ENCODE measurements at places on chromosomes 11 and 22.
A peak's percentile ranks its signal among the peaks of the same experiment; 100 is the strongest.

GRCh38 chr11:62128835-62129234 lies 5.0 kb downstream of the INCENP start:
- peaks cover 32% of the 10 kb centered on the region for H3K4me1 ChIP-seq
- no peak overlapping the region for H3K27ac ChIP-seq
- H3K36me3 ChIP-seq = peaks cover 55% of the 10 kb centered on the region
- DNase-seq = no peak
- no peaks in the 10 kb centered on the region for H3K27me3 ChIP-seq

- H3K27ac ChIP-seq = peak overlapping the region; percentile 19
- H3K27me3 ChIP-seq = peaks cover 3% of the 10 kb centered on the region
- no peaks in the 10 kb centered on the region for H3K36me3 ChIP-seq
- H3K4me1 ChIP-seq = peaks cover 37% of the 10 kb centered on the region
These were observed 15.8 kb upstream of the NUP160 start for GRCh38 chr11:47863898-47864430.

- H3K27me3 ChIP-seq = no peaks in the 10 kb centered on the region
- H3K4me3 ChIP-seq = peak overlapping the region; percentile 89
- peaks cover 28% of the 10 kb centered on the region for H3K36me3 ChIP-seq
These were observed 468 bp downstream of the PATL1 start for GRCh38 chr11:59668188-59668949.

- peaks cover 2% of the 10 kb centered on the region for H3K4me1 ChIP-seq
- no peak for DNase-seq
- H3K4me3 ChIP-seq = no peak overlapping the region
- H3K36me3 ChIP-seq = peaks cover 5% of the 10 kb centered on the region
These were observed 367.6 kb downstream of the TBC1D22A start for GRCh38 chr22:47129902-47130635.

GRCh38 chr11:85705800-85706199 lies 19.8 kb upstream of the CCDC89 start:
- peaks cover 6% of the 10 kb centered on the region for H3K27me3 ChIP-seq
- peaks cover under 1% of the 10 kb centered on the region for H3K4me1 ChIP-seq
- peaks cover 24% of the 10 kb centered on the region for H3K36me3 ChIP-seq
- no peak for DNase-seq

DNA sequence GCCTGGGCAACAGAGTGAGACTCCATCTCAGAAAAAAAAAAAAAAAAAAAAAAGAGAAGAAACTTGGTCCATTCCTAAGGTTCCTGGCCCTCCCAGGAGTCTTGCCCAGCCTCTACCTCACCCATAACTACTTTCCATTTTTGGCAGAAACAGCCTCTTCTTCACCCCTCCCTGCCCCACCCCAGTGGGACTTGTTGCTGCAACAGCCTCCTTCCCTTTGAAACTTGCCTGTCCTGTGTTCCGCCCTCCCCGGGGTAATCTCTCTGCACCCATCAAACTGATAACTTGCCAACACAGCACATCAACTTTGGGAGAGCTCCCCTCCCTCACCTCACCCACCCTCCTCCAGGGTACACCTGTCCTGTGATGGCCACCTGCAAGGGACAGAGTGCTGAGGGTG lies 10.0 kb upstream of the FAM83F start:
- peaks cover 2% of the 10 kb centered on the region for H3K36me3 ChIP-seq
- H3K27me3 ChIP-seq = peaks cover 8% of the 10 kb centered on the region
- H3K4me3 ChIP-seq = no peak overlapping the region

GRCh38 chr11:29312812-29313211 lies 704.0 kb downstream of the KCNA4 start:
- no peak overlapping the region for H3K4me3 ChIP-seq
- H3K27me3 ChIP-seq = no peaks in the 10 kb centered on the region
- no peaks in the 10 kb centered on the region for H3K36me3 ChIP-seq
- H3K4me1 ChIP-seq = no peaks in the 10 kb centered on the region
- no peak for DNase-seq

DNA sequence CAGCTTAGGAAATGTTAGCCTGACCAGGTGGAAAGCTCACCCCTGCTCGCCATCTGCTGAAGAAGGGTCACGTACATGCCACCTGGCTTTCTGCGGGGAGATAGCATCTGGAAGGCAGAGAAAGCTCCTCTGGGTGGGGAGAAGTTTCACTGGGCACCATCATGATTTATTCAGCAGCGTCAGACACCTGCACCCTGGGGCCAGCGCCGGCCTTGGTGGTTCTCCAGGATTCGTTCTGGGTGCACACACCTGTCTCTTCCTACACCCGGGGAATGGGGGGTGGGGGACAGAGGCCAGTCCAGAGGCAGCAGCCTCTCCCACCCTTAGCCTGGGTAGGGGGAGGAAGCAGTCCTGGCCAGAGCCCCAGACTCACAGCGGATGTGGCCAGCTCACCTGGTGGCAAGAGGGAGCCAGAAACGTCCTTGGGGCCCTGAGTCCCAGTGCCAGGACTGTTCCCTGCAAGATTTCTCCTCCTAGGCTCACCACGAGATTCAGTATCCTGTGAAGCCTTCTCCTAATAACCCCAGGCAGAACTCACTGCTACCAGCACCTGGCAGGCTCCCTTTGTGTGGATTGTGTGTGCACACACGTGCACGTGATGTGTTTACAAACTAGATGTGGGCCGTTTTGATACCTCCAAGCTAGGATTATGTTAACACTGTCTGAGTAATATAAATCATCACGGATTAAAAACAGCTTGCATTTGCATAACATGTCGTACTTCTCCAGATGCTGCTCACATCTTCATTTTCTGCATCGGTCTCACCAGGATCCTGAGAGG lies 17.3 kb upstream of the RASD2 start:
- H3K36me3 ChIP-seq = no peaks in the 10 kb centered on the region
- no peaks in the 10 kb centered on the region for H3K4me1 ChIP-seq
- H3K4me3 ChIP-seq = no peak overlapping the region

DNA sequence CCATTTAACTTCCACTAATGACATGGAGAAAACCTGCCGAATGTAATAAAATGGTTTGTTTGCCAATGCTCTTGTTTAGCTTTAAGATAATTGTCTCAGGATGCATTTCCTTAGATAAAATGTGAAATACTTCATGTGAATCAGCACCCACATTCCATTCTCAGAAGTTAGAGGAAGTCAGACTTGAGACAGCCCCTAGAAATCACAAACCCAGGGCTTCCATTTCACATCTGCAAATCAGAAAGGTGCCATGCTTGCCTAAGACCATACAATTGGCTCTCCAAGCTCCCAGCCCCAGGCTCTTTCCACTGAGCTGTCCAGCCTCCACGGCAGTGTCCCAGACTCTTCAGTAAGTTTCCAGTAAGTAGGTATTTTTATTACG lies 35.6 kb upstream of the ADORA2A start:
- peak overlapping the region; percentile 15 for H3K4me3 ChIP-seq
- no peak for DNase-seq
- H3K36me3 ChIP-seq = peaks cover 18% of the 10 kb centered on the region
- no peaks in the 10 kb centered on the region for H3K27me3 ChIP-seq
- peak overlapping the region; percentile 14 for H3K27ac ChIP-seq

DNA sequence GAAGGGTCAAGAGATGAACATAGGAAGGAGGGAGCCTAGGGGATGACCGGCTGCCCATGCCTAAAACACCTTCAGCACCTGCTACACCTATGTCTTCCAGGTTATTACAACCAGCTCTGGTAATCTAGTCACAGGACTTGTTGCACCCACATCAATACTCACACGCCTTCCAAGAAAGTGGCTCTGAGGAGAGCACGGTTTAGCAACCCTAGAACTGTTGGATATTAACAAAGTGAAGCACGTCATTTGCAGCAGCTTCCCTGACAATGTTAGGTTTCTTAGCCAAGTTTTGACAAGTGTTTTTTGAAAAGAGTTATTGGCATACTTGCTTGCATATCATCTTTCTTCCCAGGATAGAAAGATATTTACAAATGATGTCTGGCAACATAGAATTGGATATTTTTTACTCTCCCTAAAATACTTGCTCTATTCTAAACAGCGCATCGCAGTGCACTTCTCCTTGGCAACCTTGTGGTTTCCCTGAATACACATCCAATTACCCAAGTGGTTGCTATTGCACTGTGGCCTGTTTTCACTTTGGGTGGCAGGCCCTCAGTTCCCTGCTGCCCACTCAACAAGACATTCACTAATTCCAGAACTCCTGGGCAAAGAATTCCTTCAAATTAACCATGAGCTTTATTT lies 94.3 kb upstream of the ARHGAP42 start:
- no peak overlapping the region for H3K4me3 ChIP-seq
- H3K4me1 ChIP-seq = no peaks in the 10 kb centered on the region
- no peak for DNase-seq
- no peaks in the 10 kb centered on the region for H3K27me3 ChIP-seq

DNA sequence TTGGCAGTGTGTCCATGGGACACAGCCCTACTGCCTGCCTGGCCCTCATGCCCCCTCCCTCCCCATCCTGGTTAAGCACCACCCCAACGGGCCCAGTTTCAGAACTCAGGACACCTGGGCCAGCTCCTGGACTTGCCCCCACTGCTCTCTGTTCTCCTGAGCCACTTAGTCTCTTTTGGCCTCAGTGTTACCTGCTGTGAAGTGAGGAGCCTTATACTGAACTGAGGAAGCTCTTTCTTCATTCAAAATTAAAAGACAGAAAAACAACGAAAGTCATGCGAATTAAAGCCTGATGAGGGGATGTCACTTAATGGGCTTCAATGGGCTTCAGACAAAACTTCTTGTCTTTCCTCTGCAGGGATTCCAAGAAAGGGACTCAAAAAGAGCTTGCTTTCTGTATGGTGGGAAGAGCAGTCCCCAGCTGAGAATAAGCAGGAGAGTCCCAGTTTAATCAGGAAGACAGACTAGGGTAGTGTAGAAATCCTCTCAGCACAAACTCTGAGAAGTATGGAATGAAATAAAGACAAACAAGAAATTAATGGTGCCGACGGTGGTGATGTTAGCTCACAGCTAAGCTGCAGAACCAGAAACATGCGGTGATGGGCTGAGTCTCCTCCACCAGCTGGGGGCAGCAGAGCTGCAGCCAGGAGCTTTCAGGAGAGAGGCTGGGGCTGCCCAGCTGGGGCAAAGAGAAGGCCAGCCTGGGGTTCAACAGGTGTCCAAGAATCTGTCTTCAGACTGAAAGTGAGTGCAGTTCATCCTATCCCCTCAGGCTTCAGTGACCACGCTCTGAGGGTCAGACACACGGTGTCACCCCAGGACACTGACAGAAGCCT lies 101.0 kb downstream of the GGTLC2 start:
- peaks cover 15% of the 10 kb centered on the region for H3K27me3 ChIP-seq
- H3K4me3 ChIP-seq = no peak overlapping the region
- H3K36me3 ChIP-seq = no peaks in the 10 kb centered on the region
- H3K4me1 ChIP-seq = no peaks in the 10 kb centered on the region

DNA sequence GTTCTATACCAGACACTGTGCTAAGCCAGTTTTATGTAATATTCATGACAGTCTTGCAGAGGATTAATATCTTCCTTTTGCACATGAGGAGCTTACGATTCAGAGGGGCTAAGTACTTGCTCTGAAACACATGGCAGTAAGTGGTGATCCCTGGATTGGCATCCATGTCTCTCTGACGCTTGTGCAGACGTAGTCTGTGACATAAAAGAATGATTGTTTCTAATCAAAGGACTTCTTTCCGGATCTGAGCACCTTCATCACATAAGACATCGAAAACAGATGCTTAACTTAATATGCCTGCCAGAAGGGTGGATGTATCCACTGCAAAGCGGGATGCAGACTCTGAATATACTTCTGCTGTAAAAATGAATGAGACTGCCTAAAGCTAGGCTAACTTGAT lies 74.8 kb downstream of the ARHGAP42 start:
- no peaks in the 10 kb centered on the region for H3K27me3 ChIP-seq
- no peak overlapping the region for H3K27ac ChIP-seq
- H3K4me1 ChIP-seq = no peaks in the 10 kb centered on the region
- no peak for DNase-seq

DNA sequence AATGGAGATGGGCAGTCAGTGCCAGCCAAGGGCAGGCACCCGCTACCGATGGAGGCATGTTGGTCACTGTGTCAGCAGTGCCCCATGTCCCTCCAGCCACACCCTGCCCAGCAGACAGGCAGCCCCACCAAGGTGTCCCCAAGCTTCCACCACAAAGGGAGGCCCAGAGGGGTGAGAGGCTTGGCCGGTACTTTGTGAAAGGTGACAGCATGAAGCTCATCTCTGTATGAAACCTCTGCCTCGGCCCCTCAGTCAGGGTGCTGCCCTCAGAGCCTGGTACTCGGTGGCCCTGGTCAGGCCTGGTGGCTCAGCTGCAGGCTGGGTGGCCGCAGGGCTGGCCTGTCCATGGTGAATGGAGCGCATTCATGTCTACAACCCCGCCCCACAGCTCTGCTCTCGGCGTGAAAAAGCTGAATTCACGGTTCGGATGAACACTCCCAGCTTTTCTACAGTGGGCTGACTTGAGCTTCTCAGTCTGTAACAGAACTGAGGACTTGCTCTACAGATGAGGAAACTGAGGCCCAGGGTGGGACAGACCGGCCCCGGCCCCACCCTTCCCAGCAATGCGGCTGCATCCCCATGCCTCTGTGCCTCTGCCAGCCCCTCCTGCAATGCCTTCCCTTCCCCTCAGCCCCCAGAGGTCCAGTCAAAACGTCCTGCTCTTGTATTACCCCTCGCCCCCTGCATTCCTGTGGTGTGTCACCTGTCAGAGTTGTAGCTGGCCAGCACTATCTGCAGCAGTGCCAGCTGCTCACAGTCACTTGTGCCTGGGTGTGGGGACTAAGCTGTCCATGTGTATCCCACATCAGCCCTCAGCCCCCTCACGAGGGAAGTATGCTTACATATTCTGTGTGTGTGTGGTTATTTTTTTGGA lies 27.7 kb downstream of the RSPH14 start:
- no peaks in the 10 kb centered on the region for H3K36me3 ChIP-seq
- no peaks in the 10 kb centered on the region for H3K4me1 ChIP-seq
- H3K4me3 ChIP-seq = no peak overlapping the region
- DNase-seq = no peak
- H3K27ac ChIP-seq = no peak overlapping the region

DNA sequence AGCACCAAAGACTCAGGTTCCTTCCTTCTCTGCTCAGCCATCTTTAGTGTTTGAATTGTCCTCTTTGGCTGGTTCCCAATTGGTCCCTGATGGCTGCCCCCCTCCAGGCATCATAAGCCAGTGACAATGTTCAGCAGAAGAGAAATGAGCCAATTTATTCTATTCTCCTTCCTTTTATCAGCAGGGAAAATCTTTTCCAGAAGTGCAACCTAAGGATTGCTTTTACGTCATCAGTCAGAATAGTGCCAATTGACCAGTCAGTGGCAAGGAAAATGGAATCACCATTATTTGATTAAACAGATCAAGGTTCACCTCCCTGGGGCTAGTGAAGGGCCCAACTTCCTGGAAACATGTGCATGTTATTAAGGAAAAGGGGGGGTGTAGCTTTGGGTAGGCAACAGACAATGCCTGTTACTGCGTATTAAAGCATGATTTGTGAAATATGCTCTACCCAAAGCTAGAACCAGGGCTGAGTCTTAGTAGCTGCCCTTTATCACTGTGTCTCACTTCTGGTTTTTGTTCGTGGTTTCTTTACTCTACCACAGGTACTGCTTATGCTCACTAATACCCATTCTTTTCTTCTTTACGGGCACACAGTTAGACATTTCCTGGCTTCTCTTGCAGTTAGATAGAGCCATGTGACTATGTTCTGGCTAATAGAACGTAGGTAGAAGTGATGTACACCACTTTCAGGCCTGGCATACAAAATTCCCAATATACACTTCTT lies 12.6 kb upstream of the DBX1 start:
- H3K27ac ChIP-seq = no peak overlapping the region
- no peaks in the 10 kb centered on the region for H3K36me3 ChIP-seq
- DNase-seq = no peak
- H3K4me1 ChIP-seq = no peaks in the 10 kb centered on the region
- no peak overlapping the region for H3K4me3 ChIP-seq
